M059J (cell line): ENCODE measurements at places on chromosomes 6 and 20. TPM values are rescaled to one million over a fixed set of nuclear protein-coding genes. Genes with fewer than 3 reads are reported as not detected.

HEBP2 gene
- total RNA-seq = 33.3 and 44.0 TPM in 2 replicates

NEU1 gene
- 210 and 218 TPM in 2 replicates for total RNA-seq

DNA sequence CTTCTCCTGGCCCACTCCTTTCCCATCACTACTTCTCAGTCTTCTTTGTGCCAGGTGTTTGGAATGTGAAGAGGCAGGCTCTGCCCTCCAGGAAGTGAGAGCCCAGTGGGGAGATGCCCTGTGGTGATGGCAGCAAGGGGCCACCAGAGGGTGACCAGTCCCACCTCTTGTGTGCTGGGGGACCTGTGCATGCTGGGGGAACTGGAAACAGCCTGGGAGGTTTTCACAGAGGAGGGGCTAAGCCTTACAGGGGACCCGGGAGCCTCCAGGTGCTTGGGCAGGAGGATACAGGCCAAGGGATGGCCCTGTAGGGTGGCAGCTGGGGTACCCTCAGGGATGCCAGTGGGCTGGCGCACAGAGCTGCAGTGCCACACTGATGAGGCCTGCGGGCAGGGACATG, 72.3 kb downstream of the RAMACL start:
- no peak for DNase-seq

LPA gene
- total RNA-seq = not detected in 2 replicates
